Hematopoietic multipotent progenitor cell treated with erythropoietin and hydrocortisone succinate and interleukin-3 and kit ligand, for 6 days (in vitro differentiated cells): ENCODE measurements at places on chromosomes 7 and 10.

DNA sequence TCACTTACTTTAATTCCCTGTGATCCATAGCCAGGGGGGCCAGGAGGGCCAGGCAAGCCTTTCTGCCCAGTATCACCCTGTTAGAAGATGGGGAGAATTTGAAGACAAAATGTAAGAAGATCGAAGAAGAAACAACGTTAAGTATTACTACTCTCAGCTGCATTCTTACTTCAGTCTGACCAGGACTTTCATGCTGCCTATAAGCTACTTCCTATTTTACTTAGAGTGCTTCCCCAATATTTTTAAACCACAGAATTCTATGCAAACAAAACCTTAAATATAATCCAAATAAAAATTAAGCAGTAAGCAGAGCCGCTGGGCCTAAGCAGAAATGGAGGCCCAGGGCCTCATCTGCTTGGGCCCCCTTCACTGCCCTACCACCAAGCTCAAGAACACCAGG lies 117.8 kb downstream of the COL28A1 start:
- DNase-seq, result no peak

DNA sequence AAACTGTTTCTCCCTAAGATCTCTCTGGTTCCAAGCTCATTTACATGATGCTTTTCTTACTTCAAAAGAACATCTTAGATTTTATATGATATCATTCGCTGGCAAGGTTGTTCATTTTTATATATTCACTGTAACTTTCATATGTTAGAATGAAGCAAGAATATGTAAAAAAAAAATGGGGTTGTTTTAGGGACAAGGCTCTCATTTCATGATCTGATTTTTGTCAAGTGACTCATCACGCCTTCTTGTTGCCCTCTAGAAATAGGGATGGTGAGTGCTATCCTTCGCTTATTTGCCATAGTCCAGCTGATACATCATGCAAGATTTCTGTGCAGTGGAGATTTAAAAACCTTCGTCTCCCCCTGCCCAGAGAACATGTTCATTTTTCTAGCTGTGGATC lies 14.0 kb upstream of the CELF2 start:
- DNase-seq, result no peak

DNA sequence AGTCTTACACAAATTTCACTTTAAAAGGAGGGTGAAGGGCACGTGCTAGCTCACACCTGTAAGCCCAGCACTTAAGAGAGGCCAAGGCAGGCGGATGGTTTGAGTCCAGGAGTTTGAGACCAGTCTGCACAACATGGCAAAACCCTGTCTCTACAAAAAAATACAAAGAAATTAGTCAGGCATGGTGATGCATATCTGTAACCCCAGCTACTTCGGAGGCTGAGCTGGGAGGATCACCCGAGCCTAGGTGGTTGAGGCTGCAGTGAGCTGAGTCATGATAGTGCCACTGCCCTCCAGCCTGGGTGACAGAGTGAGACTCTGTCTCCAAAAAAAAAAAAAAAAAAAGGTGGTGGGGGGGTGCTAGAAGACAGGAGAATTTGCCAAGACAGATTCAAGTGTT lies 237.3 kb upstream of the KLF14 start:
- DNase-seq, result peak; percentile 39

DNA sequence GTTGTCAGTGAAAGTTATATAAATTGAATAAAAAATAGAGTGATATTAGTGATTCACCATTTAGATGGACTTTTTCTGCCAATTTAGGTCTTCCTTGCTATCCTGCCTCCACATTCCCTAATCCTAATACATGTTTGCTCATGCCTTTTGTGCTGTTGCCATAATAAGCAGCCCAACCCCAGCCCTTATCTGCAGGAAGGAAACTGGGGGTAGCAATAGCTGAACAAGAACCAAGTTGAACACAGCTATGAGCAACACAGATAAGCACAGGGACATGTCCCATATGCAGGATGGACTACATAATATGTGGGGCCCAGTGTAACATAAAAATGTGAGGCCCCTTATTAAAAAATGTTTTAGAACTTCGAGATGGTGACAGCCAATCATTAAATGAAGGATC lies 91.2 kb upstream of the AHR start:
- peak; percentile 89 for DNase-seq

GRCh38 chr7:40305229-40305628 lies 170.4 kb downstream of the SUGCT start:
- DNase-seq, result no peak

DNA sequence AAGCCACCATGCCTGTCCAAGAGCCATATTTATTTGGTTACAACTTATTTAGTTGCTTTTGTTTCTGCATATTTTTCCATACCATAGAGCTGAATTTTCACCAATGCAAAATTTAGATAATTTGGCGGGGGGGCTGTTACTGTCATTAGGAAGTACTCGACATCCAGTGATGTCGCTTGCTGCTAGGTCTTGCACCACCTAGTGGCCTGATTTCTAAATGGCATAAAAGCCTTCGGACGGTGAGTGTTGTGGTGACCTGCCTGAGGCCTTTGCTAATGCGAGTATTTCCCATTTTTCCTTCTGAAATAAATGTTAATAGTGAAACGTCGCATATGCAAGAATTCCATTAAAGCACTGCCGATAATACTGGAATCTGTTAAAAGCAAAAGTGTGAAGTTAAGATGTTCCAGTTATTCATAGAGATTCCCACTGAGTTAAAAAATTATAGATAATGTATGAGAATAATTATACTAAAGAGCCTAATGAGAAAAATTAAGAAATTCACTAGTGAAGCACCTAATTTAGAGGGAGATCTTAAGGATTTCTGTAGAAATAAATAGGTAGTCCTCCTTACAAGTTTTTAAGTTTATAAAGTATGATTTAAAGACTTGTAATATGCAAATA lies 86.1 kb upstream of the DNAJB6 start:
- DNase-seq, result peak; percentile 89

GRCh38 chr7:8176370-8177081 lies 85.4 kb downstream of the ICA1 start:
- DNase-seq, result peak; percentile 53

- DNase-seq, result no peak
Observed at GRCh38 chr10:48844616-48845015, 95.0 kb downstream of the LRRC18 start.

DNA sequence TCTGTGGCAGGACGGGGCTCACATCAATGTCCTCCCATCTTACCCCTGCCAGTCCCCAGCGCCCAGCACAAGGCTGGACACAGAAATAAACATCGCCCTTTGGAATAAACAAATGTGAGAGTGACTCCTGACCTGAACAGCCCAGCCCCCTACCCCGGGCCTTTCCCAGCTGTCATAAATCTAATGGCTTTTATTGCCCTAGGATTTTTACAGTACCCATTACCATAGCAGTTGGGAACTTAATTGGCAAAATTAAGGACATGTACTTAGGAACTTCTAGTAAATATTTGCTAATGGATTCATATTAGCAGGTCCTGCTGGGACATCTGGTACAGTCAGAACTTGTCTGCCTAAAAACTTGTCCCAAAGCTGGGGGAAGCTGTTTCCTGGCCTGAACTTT lies 76.6 kb downstream of the GLRX3 start:
- no peak for DNase-seq

GRCh38 chr10:79111427-79111826 lies 42.7 kb downstream of the ZMIZ1 start:
- DNase-seq, result no peak

- no peak for DNase-seq
Observed at GRCh38 chr7:35707422-35707821, 12.5 kb upstream of the HERPUD2 start.

DNA sequence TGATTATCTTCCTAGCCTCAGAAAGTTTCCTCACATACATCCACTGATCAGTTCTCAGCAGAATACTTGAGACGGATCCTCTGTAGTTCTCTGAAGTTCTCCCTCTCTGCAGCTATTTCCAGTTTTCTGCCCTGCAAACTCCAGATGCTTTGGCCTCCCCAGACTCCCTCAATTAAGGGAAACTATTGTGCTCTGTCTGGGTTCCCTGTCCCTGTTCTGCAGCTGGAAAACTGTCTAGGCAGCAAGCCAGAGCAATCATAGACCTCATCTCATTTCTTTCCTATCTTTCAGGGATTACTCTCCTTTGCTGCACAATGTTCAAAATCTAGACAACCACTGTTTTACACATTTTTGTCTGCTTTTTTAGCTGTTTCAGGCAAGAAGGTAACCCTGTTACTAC lies 9.2 kb downstream of the MICU1 start:
- DNase-seq, result no peak

- DNase-seq, result no peak
Observed at GRCh38 chr7:55469721-55470120, 102.6 kb downstream of the VOPP1 start.

DNA sequence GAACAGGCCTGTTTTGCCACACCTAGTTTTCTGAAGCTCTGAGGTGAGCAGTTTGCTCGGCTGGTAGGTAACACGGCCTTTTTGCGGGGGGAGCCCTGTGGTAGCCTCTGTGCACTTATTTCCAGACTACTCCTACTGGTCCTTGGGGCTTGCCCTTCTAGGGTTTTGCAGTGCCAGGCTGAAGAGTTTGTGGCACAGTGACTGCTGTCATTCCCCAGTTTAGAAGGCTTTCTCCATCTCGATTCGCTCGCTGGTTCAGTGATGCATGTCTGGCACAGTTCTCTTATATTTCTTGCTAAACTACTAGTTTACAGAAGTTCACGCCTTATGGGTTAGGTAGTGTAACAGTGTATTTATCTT lies 711 bp downstream of the KIF20B start:
- DNase-seq, result peak; percentile 37

DNA sequence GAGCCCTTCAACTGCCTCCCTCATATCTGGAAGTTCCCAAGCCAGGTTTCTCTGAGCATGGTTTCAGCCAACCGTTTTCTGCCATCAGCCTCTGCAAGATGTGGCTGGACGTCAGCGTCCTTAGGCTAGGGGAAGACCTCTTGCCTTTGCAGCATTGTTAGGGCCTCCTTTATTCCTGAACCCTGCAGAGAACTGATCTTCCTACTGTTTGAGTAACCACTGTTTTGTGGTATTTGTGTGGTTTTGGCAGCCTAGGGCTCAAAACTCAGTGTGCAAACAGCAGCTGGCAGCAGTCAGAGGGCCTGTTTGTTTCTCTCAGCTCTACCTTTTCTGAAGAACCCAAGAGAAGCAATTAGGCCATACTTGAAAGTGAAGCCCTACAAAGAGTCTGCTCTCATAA lies 83.4 kb upstream of the SEMA3E start:
- no peak for DNase-seq

DNA sequence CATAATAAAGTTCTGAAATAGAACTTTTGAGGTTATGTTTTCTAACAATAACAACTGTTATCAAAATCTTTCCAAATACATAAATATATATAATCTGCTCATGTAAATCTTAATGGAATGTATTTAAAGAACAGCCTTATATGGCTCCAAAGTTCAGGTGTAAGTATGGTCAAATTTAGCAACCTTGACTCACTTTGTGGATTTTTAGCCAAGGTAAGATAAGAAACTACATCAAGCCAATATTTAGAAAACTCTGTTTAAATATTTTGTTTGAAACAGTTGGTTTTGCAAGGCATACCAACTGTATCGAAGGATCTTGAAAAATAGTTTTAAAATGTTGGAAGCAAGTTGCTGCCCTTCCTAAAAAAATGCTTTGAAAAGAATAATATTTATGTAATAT lies 228.9 kb upstream of the SEMA3D start:
- DNase-seq, result no peak

GRCh38 chr10:13858709-13859108 lies 271.9 kb downstream of the PRPF18 start:
- DNase-seq, result no peak

- DNase-seq, result no peak
Observed at GRCh38 chr10:128643658-128644057, 517.4 kb upstream of the MKI67 start.

- no peak for DNase-seq
Observed at GRCh38 chr10:61323726-61324125, 129.5 kb downstream of the TMEM26 start.

- DNase-seq, result peak; percentile 42
Observed at GRCh38 chr10:6200734-6201515, 1.8 kb upstream of the PFKFB3 start.

- DNase-seq, result no peak
Observed at GRCh38 chr10:120980279-120981255, 129.4 kb downstream of the WDR11 start.

- no peak for DNase-seq
Observed at GRCh38 chr7:133433165-133433812, 180.4 kb downstream of the EXOC4 start.

DNA sequence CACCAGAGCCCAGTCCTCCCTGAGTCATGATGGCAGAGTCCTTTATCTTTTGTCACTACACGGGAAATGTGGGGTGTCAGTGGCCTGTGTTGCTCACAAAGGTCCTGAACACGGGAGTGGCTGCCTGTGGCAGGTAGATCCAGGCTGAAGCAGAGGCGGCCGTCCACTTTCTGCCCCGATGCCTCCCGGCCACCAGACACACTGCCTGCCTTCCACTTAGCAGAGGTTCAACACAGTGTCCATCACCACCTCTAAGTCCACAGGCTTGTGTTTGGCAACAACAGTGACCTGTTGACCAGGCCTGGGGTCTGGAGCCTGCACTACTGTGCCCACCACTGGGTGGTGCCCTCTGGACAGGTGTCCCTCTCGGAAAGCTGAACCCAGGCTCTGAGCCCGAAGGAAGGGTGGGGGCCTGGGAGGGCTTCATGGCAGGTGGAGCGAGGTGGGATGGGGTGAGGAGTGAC lies 49.9 kb upstream of the CAMK2B start:
- DNase-seq, result no peak
